ENCODE measurements at places on chromosomes 3 and 15.
A peak's percentile ranks its signal among the peaks of the same experiment; 100 is the strongest.

GRCh38 chr3:107313711-107314110 lies 63.5 kb upstream of the CCDC54 start:
- H3K27ac ChIP-seq: no peak overlapping the region
- H3K27me3 ChIP-seq: peaks cover 20% of the 10 kb centered on the region
- DNase-seq: no peak
- H3K4me1 ChIP-seq: peaks cover 11% of the 10 kb centered on the region
- no peaks in the 10 kb centered on the region for H3K36me3 ChIP-seq
- no peak overlapping the region for H3K4me3 ChIP-seq

- no peaks in the 10 kb centered on the region for H3K4me1 ChIP-seq
- H3K27me3 ChIP-seq: no peaks in the 10 kb centered on the region
- no peak overlapping the region for H3K27ac ChIP-seq
- H3K36me3 ChIP-seq: peaks cover 6% of the 10 kb centered on the region
- no peak overlapping the region for H3K4me3 ChIP-seq
Observed at GRCh38 chr3:58948018-58948417, 101.8 kb downstream of the CFAP20DC start.

DNA sequence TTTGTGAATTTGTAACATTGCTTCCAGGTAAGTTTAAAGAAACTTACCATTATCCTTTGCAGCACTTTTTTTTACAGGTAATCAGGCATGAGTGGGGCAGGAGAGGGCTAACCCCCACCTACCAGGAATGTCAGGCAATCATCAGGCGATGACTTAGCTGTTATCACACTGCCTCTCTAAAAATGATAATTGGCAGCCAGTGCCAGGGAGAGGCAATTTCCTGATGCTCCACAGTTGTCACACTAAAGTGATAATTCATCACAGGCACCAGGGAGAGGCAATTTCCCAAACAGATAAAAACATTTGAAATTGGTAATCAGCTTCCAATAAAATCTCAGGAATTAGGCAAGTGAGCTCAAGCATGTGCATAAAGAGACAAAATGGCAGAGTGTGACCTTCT lies 26.3 kb downstream of the NSUN3 start:
- no peak overlapping the region for H3K4me3 ChIP-seq
- no peak for DNase-seq
- no peak overlapping the region for H3K27ac ChIP-seq

DNA sequence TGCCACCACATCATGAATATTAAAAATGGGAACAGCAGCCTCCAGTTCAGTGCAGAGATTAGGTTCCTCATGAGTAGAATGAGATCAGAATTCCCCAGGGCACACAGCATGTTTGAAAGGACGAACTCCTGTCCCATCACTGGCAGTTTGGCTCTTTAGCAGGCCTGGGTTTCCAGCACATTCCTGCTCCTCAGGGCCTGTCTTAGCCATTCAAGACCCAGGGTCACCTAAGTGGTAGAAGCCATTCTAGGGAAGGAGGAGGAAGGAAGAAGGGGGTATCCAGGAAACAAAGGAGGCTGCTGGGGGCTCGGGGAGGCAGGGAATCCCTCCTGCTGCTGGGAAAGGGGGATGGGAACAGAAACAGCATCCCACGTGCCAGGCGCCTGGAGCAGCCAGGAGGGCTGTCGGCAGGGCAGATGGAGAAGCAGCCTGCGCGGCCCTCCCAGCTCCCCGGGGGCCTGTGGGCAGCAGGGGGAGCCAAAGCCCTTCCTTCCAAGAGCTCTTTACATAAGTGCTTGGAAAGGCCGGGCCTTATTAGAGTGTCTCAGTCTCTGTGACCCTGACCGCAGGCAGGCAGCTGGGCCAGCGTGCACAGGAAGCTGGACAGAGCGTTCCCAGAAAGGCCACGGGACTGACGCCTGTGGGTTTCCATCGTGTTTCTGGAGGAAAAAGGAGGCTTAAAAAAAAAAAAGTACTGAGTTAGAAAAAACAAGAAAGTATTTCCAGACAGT lies 24.7 kb downstream of the LOXL1 start:
- peak; percentile 96 for DNase-seq
- H3K27me3 ChIP-seq: peaks cover 6% of the 10 kb centered on the region
- peak overlapping the region; percentile 25 for H3K4me3 ChIP-seq
- peaks cover 34% of the 10 kb centered on the region for H3K36me3 ChIP-seq

GRCh38 chr3:3194861-3195260 lies 15.4 kb upstream of the CRBN start:
- DNase-seq: no peak
- H3K27ac ChIP-seq: no peak overlapping the region

- no peak for DNase-seq
- no peak overlapping the region for H3K4me3 ChIP-seq
- no peak overlapping the region for H3K27ac ChIP-seq
- H3K4me1 ChIP-seq: no peaks in the 10 kb centered on the region
- H3K36me3 ChIP-seq: no peaks in the 10 kb centered on the region
Observed at GRCh38 chr15:29433050-29433318, 163.4 kb upstream of the NSMCE3 start.
